ENCODE measurements at places on chromosomes 2 and 18.

GRCh38 chr18:45166836-45167551, 448.3 kb upstream of the SLC14A2 start:
- no peak for DNase-seq

DNA sequence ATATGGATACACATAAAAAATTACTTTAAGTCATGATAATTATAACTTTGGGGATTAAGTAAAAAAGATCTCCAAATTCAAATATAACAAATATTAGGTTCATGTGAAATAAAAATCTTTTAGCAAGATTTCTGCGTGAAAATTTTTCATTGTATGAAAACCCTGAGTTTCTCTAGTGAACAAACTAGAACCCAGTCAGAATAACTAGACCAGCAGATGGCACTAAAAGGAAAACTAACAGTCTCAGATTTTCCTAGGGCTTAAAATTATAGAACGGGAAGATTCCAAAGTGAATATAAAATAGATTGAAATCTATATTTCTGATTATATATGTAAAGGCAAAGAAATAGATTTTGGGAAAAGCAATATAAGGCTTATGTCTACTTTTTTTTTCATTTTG, 43.3 kb downstream of the TMEM200C start:
- no peak for DNase-seq

- DNase-seq: no peak
Measured at GRCh38 chr2:137096693-137097092, 331.3 kb downstream of the THSD7B start.

DNA sequence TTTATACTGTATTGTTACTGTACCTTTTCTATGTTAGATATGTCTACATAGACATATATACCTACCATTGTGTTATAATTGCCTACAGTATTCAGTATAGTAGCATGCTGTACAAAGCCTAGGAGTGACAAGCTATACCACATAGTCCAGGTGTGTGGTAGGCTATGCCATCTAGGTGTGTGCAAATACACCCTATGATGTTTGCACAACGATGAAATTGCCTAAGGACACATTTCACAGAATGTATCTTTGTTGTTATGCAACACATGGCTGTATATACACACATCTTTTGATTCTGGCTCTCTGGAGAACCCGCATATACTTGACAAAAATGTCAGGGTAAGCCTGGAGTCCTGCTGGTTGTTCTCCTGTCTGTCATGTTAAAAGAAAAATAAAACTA, 85.1 kb downstream of the BCL2L11 start:
- no peak for DNase-seq

GRCh38 chr2:134195341-134195740, 58.5 kb upstream of the MGAT5 start:
- DNase-seq: no peak

DNA sequence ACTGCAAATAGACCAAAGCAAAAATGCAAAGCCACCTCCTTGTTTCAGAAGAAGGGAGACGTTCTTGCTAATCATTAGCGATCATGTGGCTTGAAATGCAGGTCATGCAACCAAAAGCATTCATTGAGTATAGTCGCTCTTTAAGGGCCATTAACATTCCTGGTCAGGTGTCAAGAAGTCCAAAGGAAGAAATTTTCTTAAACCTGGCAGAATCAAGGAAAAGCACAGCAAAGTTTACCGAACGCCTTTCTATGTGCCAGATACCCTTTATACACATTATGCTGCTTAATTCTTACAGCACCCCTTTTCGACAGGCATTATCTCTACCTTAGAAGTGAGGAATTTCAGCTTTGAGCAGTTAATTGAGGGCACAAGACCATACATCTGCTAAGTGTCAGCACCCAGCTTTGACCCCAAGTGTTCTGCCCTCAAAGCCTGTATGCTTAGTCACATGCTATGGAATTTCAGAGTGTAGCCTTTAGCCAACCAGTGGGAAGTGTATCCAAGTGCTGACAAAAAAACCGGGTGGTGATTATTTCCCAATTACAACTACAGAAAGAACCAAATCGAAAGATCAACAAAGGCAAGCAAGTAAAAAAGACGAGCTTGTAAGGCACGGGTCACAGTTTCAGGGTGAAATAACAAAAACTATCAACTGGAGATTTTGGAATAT, 70.8 kb downstream of the EPHA4 start:
- DNase-seq: no peak

DNA sequence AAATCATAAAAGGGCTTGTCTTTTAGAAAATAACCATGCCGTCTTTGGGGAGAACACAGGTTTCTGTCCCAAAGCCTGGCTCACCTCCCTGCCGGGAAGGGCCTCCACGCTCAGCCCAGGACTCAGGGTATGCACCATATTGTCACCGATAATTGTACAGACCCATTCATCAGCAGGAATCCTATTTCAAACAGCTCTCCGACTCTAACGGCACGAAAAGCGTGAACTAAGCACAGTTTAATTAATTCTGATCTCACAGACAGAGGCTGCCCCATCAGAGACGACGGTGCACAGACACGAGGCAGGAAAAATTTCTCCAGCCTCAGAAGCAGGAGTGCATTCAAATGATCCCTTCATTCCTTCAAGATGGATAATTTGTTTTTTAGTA, 276.2 kb downstream of the MYCN start:
- no peak for DNase-seq

GRCh38 chr2:150647943-150648342, 160.5 kb upstream of the RND3 start:
- DNase-seq: no peak

DNA sequence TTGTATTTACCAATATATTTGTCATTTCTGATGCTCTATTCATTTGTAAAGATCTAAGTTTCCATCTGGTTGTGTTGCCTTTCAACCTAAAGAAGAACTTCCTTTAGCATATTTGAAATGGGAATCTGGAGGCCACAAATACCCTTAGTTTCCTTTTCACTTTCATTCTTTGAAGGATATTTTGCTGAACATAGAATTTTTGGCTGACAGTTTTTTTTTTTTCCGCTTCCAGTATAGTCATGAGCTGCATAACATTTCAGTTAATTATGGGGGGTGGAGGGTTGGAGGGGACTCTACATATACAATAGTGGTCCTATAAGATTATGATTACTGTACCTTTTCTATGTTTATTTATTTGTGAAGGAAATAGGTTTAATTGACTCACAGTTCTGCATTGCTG, 83.9 kb downstream of the CERS6 start:
- DNase-seq: no peak

All from activated CD4-positive, alpha-beta T cell treated with anti-CD3 and anti-CD28 coated beads, Interleukin-2, amount 50 U/mL, for 1 hour (primary cell).